ENCODE measurements at places on chromosomes 7 and 10.

DNA sequence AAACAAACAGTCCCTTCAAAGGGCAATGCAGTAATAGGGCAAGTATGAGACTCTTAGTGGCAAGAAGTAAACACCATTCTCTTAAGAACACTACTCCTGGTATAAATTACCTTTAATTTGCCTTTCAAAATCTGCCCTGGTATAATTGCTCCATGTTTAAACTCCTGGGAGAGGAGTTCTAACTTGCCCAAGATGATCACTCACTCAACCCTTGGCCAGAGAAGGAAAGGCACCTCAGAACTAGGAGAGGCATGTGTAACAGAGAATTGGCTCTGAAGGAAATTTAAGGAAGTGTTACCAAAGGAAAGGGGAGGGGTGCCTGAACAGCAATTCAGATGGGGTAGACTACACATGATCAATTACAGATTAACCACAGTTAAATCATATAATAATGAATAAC, 1173.6 kb upstream of the SORCS1 start:
- no peak for DNase-seq

DNA sequence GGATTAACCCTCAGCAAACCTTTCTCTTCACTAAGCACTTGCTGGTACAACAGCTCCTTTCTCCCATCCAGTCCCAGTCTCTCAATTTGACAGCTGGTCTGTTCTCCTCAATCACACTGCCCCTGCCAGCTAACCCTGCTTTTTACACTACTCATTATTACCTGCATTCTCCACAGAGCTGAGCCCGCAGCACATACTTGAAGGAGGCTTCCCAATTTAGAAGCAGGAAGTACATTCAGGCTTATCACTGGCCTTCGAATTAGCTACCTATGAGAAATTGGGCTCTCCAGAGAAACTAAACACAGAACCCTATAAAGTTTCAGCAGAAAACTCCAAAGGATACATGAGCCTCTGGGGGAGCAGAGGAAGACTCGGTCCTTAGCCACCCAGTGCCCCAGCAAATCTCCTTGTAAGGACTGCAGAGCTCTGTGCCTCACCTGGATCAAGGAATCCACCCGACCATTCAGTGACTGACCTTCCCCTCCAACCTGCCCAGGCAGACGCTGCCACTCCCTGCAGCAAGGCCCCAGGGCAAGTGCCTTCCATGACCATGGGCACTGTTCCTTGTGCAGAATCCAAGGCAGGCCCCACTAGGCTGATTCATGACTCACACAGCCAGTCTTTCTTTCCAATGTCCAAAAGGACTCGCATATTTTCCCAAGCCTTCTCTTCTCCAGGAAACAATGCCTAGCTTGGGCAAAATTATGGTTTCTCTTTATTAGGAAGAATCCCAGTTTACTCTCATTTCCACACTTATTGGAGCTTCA, 68.0 kb downstream of the VOPP1 start:
- no peak for DNase-seq

- no peak for DNase-seq
Measured at GRCh38 chr7:5001911-5002310, 42.9 kb upstream of the MMD2 start.

- DNase-seq, result no peak
Measured at GRCh38 chr10:52071814-52072213, 242.3 kb upstream of the DKK1 start.

DNA sequence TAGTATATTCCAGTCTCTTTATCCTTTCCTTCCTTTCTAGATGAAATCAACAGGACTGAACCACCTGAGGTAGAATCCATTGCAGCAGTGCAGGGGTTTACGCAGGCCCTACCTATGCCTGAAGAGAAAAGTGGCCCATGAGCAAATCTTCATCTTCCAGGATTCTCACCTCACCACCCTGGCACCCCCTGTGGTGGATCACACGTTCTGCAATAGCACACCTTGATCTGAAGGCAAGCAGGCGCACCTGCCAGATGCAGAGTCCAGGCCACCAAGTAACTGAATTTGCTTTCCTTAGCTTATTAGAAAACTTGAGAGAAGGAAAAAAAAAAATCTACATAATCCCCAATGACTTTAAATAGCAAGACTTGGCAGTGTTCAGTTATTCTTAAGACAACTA, 121.4 kb downstream of the PIP4K2A start:
- DNase-seq, result no peak

GRCh38 chr7:127967281-127967680, 64.0 kb downstream of the LRRC4 start:
- no peak for DNase-seq

DNA sequence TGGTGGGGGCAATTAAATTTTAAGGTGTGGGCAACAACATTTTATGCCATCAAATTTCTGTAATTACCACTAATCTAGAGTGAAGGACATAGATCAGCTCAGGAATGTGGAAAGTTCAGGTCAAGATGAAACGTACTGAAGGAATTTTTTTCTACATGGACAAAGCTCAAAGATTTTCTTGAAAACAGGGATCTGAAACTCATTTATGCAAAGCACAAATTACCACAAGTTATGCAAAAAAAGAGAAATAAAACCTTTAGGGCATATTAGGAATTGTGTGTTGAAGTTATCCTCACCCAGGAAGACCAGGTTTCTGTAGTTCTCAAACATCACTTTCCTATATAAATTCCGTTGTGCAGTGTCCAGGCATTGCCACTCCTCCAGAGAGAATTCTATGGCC, 18.9 kb downstream of the ZNF680 start:
- DNase-seq, result no peak

DNA sequence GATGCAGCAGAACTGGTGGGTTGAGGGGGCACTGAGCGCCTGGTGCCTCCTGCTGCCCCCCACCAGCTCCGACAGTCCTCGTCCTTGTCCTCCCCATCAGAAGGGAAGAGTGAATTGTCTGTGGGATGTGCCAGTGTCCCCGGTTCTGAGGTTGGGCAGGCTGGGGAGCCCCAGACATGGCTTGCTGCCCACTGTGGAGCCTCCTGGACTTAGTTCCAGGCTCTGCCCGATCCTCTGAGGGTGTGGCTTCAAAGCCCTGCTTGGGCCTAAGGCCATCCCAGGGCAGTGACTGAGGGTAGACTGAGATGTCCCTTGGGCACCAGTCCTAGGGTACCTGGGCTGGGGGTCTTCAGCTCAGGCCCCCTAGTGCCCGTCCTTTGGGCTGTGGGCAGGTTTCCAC, 168.8 kb downstream of the RNF216 start:
- DNase-seq, result no peak

- no peak for DNase-seq
Measured at GRCh38 chr7:44117801-44118429, 5.4 kb downstream of the POLD2 start.

GRCh38 chr10:87659571-87660483, at the start of gene PAPSS2:
Gene PAPSS2 (plus strand): TSS chr10:87659878. CDS start chr10:87659982, 104 bp downstream.
- no peak for DNase-seq

All from central memory CD4-positive, alpha-beta T cell (primary cell).